ENCODE measurements at places on chromosomes 3 and 15.

DNA sequence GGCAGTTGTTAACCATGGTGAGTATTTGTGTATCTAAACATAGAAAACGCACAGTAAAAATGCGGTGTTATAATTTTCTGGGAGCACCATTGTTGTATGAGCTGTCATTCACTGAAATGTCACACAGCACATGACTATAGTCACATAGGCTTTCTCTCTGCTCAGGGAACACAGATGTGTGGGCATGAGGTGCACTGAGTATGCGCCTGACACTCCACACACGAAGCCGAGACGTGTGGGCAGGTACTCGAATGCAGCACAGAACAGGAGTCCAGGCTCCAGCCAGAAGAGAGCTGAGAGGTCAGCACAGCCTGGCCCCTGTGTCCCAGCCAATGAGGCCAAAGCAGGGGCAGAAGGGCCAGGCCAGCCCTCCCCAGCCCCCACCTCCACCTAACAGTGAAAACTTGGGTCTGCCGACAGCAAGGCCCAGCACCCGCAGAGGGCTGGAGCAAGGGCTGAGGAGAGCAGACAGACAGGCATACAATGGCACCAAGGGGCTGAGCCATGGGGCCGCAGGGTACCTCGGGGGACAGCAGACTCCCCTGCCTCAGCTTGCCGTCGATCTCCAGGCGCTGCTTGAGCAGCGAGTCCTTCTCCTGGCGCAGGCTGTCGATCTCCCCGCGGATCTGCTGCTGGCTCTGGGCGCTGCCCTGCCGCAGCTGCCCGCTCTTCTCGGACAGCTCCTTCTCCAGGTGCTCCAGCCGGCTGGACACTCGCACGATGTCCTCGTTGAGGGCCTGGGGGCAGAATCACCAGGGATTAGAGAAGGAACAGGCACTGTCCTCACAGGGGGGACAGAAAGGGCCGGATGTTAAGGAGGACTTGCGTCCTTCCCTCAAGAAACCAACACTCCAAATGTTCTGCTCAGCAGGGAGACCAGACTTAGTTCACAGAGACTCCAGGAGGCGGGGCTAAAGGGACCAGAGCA lies 24.0 kb downstream of the KIF7 start:
- no peak for DNase-seq

GRCh38 chr15:51303462-51303980 lies 34.9 kb downstream of the CYP19A1 start:
- no peak for DNase-seq

DNA sequence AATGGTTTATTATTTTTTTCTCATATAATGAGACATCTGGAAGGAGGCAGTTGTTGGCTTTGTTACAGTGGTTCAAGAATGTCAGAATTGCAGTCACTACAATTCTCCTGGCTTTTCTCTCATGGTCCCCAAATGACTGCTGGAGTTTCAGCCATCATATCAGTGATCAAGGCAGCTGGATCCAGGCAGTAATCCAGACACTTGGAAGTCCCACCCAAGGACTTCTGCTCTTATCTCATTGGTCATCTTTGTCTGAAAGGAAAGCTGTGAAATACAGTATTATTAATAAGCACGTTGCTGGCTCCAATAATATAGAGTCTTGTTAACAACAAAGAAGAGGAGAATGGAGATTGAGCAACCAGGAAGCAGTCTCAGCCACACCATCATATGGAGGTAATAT lies 22.9 kb upstream of the MED12L start:
- DNase-seq = no peak

GRCh38 chr3:62051506-62051905 lies 321.8 kb downstream of the FEZF2 start:
- no peak for DNase-seq

DNA sequence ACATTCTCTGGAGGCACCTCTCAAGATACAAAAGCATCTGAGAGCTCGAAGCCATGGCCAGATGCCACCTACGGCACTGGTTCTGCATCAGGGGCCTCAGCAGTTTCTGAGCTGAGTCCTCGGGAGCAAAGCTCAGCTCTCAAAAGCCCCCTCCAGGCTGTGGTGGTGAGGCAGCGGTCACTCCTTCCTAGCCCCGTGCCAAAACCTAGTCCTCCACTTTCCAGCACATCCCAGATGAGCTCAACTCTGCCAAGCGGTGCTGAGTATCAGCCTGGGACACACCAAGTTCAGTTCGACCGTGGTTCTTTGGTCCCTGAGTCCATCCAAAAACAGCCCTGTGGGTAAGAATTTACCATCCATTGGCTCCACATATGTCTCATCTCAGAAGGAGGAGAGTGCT lies 79.3 kb upstream of the STT3B start:
- no peak for DNase-seq

DNA sequence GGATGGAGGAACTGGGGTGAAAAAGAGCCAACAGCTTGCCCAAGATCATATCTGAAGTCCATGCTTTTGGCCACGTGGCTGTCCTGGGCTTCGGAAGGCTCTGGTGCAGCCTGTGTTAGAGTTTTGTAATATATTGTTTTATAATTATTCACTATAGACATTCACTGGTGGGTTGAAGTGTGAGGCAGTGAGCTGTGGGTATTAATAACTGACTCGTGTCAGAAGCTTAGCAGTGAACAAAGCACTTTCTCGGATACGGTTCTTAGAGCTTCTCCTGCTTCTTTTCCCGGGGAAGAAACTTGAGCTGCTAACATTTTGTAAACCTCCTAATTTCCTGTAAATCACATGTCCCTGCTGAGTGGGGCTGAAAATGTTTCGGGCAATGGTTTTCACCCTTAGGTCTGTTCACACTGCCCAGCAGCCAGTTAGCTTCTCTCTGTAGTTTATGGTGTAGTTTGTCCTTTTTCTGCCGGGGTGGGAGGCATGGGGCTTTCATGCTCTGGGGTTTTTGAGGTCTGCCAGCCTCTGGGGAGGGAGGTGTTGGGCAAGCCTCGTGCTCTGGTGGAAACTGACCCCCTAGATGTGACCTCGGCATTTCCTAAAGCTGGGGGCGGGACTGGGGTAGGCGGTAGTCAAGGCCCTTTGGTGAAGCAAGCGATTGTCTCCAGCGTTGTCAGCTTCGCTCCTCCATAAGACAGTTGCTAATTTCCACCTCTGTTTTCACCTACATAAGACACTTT lies 1.7 kb downstream of the MRAS start:
- no peak for DNase-seq

- DNase-seq = no peak
These were observed 28.1 kb downstream of the ARHGEF26 start for GRCh38 chr3:154149286-154149685.

- no peak for DNase-seq
These were observed 22.9 kb downstream of the SNRPN start for GRCh38 chr15:24977686-24978085.
